Stimulated activated CD8-positive, alpha-beta memory T cell treated with anti-CD3 and anti-CD28 coated beads, Interleukin-12 subunit alpha, Interleukin-12 subunit beta, amount 100 ng/mL, for 4 hours (primary cell): ENCODE measurements at places on chromosomes 7 and 10.

GRCh38 chr10:46062723-46063428, 16.8 kb upstream of the MSMB start:
- no peak for DNase-seq

- DNase-seq: no peak
Observed at GRCh38 chr10:19993714-19994315, 177.6 kb downstream of the PLXDC2 start.

GRCh38 chr7:43041105-43041504, 71.3 kb upstream of the HECW1 start:
- no peak for DNase-seq

GRCh38 chr7:74066626-74067025, 17.0 kb upstream of the LIMK1 start:
- no peak for DNase-seq

GRCh38 chr7:101823096-101823495, 5.7 kb downstream of the CUX1 start:
- no peak for DNase-seq

- DNase-seq: no peak
Observed at GRCh38 chr7:50940621-50941020, 157.9 kb upstream of the GRB10 start.

GRCh38 chr10:125997586-125997985, 101.2 kb downstream of the FANK1 start:
- DNase-seq: no peak

DNA sequence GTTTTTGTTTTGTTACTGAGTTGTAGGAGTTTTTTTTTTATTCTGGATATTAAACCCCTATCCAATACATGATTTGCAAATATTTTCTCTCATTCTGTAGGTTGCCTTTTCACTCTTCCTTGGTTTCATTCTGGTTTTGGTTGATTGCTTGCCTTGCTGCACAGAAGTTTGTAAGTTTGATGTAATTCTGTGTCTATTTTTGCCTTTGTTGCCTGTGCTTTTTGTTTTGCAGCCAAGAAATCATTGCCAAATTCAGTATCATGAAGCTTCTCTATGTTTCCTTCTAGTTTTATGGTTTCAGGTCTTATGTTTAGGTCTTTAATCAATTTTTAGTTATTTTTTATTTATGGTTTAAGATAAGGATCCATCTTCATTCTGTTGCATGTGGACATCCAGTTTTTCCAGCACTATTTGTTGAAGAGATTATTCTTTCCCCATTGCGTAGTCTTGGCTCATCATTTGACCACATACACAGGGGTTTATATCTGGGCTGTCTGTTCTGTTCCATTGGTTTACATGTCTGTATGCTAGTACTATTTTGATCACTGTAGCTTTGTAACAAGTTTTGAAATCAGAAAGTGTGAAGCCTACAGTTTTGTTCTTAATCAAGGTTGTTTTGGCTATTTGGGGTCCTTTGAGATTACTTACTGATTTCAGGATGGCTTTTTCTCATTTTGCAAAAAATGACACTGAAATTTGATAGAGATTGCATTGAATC, 26.4 kb downstream of the BMPR1A start:
- DNase-seq: no peak

DNA sequence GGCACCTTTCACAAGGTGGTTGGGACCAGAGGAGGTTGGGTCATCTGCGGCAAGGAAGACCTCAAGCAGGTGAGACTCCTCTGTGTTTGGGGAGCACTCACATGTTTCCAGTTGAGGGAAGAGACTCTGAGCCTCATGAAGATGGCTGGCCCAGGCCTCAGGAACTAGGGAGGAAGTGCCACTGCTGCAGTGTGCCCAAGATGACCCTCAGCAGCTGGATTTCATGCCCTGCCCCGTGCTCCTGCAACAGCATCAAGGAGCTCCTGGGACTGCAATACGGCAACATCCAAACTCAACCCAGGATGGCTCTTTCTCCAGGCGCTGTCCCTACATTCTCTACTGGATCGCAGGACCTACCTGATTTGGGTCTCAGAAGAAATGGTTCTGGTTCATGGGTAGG, 73.8 kb downstream of the GOLGA7B start:
- DNase-seq: no peak

- no peak for DNase-seq
Observed at GRCh38 chr10:125550362-125550761, 132.6 kb downstream of the TEX36 start.

- no peak for DNase-seq
Observed at GRCh38 chr7:30185496-30185895, 50.7 kb downstream of the MTURN start.

DNA sequence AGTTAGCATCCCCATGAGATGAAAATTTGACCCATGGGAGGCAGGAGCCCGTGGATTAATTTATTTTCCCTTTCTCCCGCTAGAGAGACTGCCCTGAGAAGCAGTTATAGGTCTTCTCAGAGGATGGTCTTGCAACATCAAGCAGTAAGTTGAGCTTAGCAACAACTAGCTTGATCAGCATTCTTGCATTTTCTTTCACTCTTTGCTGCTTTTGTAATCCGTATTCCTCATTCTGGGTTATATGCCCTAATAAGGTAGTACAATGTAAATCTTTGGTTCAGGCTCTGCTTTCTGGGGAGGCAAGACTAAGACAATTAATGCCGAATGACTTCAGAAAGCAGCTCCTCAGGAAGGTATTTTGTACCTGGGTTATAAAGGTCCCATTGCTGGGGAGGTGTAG, 146.8 kb downstream of the FZD1 start:
- DNase-seq: no peak

- DNase-seq: no peak
Observed at GRCh38 chr7:20107582-20107981, 109.6 kb downstream of the MACC1 start.

DNA sequence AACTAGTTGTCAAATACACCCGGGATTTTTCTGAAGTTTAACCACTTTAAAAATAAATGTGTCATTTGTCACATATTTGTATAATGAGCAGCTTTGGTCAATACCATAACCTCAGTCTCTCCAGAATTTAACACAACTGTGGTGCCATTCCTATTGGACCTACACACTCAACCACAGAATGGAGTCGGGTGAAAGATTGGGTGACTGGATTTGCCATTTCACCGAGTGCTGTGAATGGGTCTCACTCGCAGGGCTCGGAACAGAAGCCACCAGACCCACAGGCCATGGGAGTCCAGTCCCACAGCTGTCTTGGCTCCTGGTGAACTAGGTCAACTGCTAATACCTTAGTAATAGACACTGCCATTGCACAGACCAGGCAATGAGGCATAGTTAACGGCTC, 298.4 kb downstream of the CCDC3 start:
- no peak for DNase-seq

GRCh38 chr10:36717118-36717517, 408.3 kb upstream of the ANKRD30A start:
- no peak for DNase-seq

GRCh38 chr7:2939193-2939885, 95.2 kb upstream of the GNA12 start:
- DNase-seq: no peak

- peak; percentile 24 for DNase-seq
Observed at GRCh38 chr10:132306864-132307751, 642 bp downstream of the STK32C start.

DNA sequence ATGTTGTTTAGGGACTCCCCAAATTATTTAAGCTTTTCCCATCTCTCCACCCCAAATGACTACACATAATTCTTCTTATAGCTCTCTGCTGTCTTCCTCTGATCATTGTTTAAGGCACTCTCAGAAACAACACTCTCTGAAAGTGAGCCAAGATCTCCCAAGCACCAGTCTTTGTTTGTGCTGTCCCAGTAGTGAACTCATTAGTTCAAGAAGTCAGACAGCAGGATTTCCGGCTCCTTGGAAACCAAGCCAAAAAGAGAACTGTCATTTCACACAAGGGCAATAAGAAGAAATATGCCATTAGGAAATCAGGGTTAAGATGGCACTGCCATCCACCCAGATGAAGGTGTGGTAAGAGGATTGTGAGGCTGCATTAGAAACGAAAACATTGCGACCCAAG, 83.1 kb downstream of the FZD1 start:
- DNase-seq: no peak

GRCh38 chr10:117710181-117710798, 167.7 kb downstream of the EMX2 start:
- DNase-seq: no peak

- DNase-seq: no peak
Observed at GRCh38 chr10:128062331-128062880, 63.8 kb downstream of the MKI67 start.

- no peak for DNase-seq
Observed at GRCh38 chr7:106288263-106288662, 3.5 kb upstream of the NAMPT start.

DNA sequence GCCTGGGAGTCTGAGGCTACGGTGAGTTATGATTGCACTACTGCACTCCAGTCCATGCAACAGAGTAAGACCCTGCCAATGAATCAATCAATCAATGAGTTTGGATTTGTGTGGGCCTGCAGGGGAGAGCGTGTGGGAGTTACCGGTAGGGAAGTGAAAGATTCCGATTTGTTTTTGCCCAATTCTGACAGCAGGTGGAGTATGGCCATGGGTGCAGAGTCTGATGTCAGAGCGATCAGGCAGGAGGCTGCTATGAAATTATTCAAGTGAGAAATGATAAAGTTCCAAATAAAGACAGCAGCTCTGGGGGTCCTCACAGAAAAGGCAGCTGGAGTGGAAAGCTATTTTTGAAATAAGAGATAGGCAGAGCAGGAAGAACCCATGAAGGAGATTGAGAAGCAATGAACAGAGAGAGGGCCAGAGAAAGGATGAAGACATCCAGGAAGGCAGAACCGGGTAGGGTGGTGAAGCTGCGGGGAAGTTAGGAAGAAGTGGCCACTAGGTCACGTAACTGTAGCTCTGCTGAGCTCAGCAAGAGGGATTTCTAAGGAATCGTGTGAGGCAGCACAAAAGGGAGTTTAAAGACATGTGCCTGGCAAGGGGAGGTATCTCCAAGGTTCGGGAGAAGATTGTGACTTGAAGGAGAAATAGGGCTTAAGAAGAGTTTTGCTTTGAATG, 93.7 kb upstream of the NMT2 start:
- DNase-seq: no peak

GRCh38 chr10:33706746-33707145, 372.3 kb upstream of the NRP1 start:
- no peak for DNase-seq

- DNase-seq: no peak
Observed at GRCh38 chr10:4512196-4512595, 313.8 kb upstream of the AKR1E2 start.

- no peak for DNase-seq
Observed at GRCh38 chr10:74419958-74420375, 268.9 kb downstream of the ADK start.

DNA sequence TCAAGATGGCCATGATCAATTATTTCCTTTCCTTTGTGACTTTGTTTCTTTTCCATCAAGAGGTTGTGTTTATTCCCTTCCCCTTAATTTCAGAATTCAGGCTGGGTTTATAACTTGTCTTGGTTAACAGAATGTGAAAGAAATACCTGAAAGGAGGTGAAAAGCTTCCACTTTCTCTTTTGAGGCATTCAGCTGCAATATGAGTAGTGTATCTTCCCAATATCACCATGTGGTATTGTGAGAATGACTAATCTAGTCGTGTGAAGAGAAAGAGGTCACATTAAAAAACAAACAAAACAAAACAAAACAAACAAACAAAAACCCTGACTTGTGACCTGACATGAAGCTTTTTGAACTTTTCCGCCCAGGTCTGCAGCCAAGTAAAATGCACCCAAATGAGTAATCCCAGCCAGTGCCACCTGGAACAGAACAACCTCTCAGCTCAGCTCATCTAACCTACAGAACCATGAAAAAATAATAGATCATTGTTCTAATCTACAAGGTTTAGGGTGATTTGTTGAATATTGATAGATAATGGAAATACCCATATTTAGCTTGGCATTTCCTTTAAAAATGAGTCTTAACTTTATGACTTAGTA, 70.8 kb upstream of the TEX47 start:
- DNase-seq: no peak

- no peak for DNase-seq
Observed at GRCh38 chr7:73618538-73618937, 5.8 kb downstream of the MLXIPL start.

DNA sequence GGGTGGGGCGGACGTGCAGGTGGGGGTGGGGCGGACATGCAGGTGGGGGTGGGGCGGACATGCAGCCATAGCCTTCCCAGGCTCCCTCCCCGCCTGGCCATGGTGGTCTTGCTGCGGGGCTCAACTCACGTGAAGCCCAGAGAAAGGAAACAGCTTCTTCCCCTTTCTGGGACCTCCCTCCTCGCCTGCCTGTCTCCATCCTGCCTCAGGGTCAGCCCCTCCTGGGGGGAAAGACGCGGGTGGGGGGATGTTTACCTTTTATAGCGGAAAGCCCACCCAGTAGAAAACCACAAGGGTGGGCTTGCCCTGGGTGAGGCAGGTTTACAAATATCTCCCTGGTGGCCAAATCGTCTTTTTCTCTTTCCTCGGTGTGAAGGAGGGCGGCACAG, 520.0 kb downstream of the GLRX3 start:
- DNase-seq: no peak

DNA sequence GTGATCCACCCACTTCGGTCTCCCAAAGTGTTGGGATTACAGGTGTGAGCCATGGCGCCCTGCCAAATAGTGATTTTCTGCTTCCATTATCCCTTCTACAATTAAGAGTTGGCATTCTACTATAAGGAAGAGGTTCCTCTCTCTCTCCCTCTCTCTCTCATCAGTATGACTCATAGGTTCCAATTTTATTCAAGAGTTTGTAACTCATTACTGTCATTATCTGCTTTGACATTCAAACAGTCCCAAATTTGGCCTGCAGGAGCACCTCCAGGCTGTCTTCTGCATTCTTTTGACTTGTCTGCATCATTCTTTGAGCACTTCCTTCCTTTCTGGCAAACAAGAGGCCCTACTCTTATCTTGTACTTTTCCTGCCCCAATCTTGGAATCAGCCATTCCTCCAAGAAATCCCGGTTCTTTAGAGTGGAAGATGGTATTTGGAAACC, 33.2 kb upstream of the CALU start:
- no peak for DNase-seq

DNA sequence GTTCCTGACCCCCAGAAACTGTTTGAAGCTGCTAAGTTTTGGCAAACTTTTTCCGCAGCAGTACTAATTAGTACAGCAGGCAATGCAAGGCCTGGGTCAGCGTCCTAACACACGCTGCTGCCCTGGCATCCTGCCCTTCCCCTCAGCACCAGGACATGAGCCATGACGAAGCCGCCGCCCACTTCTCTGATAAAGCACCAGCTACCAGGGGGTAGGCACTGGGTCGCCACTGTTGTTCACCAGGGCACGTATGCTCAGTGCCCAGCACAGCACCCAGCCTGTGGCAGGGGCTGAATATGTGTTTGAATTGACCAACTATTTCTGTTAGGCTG, 59.5 kb downstream of the CHST15 start:
- DNase-seq: no peak
